Activated CD4-positive, alpha-beta T cell treated with anti-CD3 and anti-CD28 coated beads, Interleukin-2, amount 10 ng/mL, durations not matched to agents 7 days and 5 days (primary cell): ENCODE measurements at places on chromosomes 6 and 20.

GRCh38 chr6:39209360-39209811, 19.9 kb downstream of the KCNK5 start:
- no peak for DNase-seq

DNA sequence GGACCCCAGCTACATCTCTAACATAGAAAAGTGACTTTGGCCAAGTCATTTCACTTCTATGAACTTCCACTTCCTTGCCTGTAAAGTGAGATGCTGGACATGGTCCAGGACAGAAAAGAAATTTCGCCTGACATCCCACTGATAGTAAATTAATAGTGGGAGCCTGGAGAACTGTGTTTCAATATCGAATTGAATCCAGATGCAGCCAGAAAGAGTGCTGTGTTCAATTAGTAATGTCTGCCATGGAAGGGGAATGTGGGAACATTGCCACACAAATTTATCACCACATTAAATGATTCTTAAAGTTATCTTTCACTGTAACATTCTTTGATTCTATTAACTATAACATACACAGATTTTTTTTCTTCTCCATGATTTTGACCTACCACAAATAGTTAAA, 255.0 kb downstream of the HACE1 start:
- DNase-seq, result no peak

DNA sequence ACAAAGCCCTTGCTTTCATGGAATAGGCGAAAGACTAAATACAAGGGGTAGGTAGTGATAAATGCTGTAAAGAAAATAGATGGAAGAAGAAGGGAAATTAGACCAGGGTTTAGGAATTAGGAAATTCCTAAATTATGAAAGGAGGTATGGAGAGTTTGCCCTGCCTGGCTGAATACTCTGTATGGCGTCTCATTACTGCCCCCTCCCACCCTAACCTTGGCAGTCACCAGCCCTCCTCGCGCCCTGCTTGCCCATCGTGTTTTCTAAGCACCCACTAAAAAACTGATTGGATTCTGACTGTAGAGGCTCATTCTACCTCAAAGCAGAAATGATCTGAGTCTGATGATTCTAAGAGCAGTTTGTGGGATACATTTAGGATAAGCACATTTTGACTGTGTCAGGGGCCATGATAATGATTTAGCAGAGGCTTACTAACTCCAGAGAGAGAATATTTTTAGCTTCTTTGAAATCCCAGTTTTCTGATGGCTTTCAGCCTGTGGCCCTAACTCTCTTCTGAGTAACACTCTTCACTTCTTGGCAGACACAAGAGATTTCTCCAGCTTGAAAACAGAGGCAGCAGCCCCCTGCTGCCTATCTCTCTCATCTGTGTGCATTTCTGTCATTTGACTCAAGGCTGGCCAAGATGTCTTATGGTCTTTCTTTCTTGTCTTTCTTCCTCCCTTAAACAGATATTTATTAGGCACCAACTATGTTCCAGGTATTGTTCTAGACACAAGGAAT, 1.4 kb upstream of the CHD6 start:
- no peak for DNase-seq

DNA sequence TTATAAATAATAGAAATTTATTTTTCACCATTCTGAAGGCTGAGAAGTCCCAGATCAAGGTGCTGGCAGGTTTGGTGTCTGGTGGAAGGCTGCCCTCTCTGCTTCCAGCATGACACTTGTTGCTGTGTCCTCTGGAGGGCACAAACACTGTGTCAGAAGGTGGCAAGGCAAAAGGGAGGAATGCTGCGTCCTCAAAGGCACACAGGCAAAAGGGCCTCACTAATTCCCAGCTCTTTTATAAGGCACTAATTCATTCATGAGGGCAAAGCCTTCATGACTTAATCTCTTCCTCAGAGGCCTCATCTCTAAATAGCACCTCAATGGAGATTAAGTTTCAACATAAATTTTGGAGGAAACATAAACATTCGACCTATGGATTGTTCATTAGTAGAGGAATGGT, 209.5 kb upstream of the SMLR1 start:
- no peak for DNase-seq

DNA sequence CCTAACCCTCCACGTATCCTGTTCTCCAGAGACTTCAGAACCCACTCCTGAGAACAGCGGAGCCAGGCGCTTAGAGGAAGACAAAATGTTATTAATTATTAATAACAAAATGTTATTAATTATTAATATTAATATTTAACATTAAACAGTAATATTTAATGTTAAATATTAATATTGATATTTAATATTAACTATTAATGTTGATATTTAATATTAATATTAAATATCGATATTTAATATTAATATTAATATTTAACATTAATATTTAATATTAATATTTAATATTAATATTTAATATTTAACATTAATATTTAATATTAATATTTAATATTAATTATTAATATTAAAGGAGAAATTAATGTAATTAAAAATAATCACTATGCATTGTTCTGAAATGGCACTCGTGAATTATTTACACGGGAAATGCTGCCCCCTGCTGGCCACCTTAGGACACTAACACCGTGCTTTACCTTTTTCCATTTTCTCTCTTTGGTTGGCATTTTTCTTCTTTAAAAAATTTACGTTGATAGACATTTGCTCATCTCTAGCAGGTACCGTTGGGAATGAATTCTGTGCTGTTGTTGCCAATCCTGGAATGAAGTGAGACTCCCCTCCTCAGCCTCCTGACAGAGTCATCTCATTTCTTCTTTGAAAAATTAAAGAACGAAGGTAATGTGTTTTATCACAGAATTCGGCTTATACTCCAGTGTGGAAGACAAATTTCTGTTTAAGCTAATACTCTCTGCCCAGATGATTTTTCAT, 7.5 kb upstream of the GGTLC1 start:
- peak; percentile 53 for DNase-seq

DNA sequence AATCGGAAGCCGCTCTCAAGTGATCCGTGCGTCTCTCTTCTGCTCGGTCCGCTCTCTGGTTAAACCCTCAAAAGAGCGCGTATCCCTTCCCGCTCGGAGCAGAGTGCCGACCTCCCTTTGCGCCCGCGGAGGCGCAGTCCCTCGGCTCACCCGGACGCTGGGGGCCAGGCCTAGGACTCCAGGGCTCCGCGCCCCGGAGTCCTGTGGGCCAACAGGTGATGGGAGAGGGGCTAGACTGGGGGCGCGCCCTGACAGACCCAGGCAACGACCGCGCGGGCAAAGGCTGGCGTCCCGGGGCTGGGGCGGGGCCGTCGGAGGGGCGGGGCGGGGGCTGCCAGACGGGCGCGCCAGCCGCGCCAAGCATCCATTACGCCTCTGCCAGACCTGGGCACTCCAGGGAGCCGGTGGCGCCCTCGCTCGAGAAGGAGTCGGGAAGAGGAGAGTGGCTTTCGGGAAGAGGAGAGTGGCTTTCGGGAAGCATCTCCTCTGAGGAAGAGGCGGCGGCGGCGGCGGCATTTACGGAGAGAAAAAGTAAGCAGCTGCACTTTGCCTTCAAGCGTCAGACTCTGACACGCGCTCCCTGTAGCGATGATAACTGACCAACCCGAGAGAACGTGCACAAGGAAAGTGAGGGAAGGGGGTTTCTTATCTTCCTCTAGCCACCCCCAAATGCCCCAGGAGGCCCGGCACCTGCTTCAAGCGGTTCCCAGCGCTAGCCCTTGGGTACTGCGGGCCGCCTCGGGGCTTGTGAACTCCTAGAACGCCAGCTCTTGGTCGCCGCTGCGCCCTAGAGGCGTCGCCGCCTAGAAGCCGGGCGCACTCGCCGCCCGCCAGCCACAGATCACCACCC, 2.6 kb downstream of the EPHA7 start:
- DNase-seq, result no peak

GRCh38 chr6:27951040-27951439, 6.0 kb upstream of the OR2B6 start:
- DNase-seq, result no peak

DNA sequence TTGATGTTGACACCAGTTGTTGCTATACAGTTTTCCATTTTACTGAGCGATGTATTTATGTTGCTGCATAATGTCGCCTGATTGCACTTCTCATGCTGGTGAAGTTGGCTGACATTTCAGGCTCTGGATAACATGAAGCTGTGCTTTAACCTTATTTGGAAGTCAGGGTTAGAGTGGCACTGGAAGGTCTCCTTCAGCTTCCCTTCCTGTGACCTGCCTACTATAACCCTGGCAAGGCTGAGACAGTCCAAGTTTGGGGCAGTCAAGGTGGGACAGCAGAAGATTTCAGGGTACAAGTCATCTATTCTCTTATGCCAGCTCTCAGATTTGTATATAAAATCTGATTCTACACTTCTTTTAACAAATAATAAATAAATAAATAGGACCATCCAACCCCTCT, 127.6 kb downstream of the AIG1 start:
- DNase-seq, result no peak

DNA sequence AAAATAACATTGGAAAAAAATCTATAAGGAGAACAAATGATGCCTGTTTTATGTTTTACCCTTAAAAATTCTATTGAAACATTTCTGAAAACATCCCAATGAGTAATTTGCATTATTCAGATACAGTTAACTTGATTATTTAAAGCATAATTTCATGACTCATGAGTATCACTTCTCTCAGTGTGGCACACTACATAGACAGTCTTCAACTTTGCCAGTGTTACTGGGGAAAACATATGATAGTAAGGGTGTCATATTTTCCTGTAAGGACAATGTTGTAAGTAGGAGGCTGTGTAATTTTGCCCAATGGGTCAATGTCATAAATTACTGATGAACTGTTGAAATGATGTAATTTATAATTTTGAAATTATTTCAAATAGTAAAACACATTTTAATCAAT, 125.5 kb downstream of the PHACTR1 start:
- no peak for DNase-seq

GRCh38 chr6:8803181-8803760, 367.9 kb upstream of the SLC35B3 start:
- DNase-seq, result no peak

DNA sequence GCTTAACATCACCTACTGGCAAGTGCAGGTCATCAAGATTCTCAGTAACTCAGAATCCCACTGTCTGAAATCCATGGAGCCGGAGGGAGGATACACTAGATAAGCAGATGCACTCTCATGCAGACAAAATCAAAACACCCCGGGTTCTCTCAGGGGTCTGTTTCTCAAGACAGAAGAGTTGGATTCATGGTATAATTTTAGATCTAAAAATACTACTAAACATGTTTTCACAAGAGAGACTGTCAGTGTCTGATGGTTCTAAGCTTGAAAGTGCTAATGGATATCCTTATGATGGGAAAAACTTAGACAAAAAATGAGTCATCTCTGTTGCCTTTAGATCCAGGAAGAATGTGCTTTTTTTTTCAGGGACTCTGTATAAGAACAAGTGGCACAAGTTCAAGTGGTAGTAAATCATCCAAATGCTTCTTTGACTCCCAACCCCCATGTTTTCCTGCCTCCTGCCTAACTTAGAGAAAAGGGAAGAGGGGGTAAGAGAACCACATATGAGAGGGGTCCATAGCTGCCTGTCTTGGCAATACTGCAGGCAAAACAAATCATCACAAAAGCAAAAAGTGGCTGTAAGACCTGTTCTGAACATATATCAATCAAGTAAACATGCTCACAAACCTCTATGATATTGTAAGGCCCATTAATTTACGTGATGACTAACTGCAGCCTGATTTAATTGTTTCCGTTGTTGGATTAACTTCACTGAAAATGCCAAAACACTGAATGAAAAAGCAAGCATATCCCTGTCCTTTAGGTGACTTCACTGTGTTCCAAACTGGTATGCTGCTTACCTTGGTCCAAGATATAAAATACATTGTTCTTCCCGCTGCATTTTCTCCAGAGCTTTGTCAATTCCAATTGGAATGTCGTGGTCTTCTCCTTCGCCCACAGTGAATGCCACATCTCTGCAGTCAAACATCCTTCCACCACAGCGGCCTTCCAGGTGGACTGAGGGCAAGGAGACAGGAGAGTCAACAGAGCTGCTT, 84.0 kb upstream of the TULP1 start:
- DNase-seq, result no peak

- no peak for DNase-seq
Observed at GRCh38 chr6:106591111-106591825, 38.0 kb downstream of the RTN4IP1 start.

GRCh38 chr6:99467509-99468106, 42.5 kb upstream of the PNISR start:
- DNase-seq, result peak; percentile 13

DNA sequence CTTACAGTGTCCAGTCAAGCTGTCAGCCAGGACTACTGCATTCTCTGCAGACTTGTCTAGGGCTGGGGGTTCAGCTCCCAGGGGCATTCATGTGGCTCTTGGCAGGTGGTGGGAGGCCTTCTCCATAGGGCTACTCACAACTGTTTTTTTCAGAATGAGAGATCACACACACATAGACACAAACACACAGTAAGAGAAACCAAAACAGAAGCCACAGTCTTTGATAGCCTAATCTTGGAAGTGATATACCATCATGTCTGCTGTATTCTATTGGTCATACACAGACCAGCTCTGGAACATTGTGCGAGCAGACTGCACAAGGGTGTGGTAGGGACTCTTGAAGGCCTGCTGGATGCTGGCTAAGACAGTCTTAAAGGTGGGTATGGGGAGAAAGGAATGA, 13.5 kb downstream of the TMEM170B start:
- no peak for DNase-seq

DNA sequence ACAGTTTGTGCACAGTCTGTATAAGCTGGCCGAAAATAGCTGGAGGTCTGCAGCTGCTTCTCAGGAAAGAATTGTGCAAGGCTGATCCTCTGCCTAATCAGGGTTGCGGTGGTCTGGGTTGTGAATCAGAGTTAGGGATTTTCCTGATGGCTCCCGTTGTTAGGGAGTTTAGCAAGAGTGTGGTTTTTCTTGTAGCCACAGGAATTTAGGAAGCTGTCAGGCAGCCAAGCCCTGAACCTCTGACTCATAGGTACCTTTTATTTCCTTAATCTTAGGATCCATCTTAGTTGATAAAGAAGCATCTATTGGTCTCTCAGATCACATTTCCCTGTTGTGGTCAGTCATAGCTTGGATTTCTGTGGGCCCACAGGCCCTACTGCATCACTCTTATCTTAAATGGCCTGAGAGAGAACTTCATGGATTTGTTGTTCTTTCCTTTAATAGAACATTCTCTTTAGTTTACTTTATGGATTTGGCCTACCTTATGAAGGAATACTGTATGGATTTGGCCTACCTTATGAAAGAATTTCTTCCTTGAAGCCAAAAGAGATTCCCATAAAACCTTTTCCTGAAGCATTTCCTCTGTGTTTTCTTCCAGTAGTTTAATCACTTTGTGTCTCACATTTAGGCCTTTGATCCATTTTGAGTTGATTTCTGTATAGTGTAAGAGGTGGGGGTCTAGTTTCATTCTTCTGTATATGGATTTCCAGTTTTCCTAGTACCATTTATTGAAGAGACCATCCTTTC, 10.3 kb downstream of the KIF25 start:
- no peak for DNase-seq

DNA sequence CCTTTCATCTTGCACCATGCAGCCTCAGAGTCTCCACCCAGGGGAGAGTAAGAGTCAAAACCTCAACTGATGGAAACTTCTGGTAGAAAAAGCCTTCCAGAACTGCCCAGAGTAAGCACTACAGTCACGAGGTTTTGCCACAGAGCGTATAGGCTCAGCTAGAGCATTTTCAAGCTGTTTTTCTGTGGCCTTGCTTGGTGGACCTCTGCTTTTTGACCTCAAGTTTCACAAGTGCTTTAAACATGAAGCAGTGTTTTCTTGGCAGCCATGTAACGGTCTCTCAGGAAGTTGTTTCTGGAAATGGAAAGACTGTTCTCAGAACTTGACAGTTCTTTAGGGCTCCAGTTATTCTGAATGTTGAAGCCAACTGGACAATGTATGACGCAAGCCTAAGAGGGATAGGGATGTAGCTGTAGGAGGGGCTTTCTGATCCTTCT, 146.5 kb downstream of the ZDHHC14 start:
- DNase-seq, result peak; percentile 66

- no peak for DNase-seq
Observed at GRCh38 chr6:88359530-88360202, 193.5 kb upstream of the CNR1 start.
